ENCODE measurements at places on chromosomes 4 and X.
A peak's percentile ranks its signal among the peaks of the same experiment; 100 is the strongest.

DNA sequence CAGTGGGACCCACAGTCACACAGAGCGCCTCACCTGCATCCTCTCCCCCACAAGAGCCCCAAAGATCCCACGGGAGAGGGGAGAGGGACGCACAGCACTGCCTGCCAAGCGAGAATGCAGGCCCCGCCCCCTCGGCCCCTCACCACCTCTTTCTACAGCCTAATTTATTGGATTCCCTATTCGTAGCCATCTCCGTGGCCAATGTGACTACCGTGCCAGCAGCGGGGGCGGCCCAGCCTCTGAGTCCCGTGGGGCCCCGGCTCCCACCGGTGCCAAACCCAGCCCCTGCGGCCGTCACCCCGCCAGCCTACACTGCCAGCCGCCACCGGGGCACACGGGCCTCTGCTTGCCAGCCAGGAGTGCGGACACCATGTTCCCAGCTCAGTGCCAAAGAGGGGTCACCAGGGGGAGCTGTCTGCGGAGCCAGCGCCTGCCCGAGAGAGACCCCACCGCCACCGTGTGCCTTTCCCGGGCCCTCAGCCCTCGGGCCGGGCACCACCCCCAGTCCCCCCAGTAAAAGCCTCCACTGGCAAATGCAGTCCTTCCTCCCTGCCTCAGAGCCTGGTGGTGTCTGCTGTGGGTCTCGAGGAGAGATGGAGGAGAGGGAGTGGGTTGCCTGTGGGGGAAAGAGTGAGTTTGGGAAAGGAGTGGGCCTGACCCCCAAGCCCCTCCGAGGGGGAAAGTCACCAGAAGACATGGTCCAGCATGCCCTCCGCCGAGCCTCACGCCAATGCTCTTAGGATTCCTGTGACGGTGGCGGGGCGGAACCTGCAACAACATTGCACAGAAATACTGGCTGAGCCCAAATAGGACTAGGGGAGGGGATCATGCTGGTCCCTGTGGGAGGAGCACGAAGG lies 19.6 kb upstream of the PLXNB3 start:
- no peak for DNase-seq
- no peaks in the 10 kb centered on the region for H3K36me3 ChIP-seq
- no peak overlapping the region for H3K27ac ChIP-seq
- peak overlapping the region; percentile 10 for H3K4me3 ChIP-seq

DNA sequence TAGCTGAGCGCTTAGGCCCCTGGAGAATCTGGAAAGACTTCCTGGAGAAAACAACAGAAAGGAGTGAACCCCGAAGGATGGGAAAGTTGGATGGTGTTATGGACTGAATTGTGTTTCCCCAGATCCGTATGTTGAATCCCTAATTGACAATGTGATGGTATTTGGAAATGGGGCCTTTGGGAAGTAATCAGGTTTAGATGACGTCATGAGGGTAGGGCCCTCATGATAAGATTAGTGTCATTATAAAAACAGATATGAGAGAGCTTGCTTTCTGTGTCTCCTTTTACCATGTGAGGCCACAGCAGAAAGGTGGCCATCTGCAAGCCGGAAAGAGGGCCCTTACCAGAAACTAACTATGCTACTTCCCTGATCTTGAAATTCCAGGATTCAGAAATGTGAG lies 159.5 kb downstream of the QDPR start:
- no peak overlapping the region for H3K27ac ChIP-seq
- no peaks in the 10 kb centered on the region for H3K4me1 ChIP-seq
- H3K4me3 ChIP-seq = no peak overlapping the region
- H3K27me3 ChIP-seq = no peaks in the 10 kb centered on the region

GRCh38 chrX:123603491-123603890 lies 129.4 kb downstream of the THOC2 start:
- H3K4me1 ChIP-seq = no peaks in the 10 kb centered on the region
- no peak for DNase-seq
- no peak overlapping the region for H3K27ac ChIP-seq
- no peaks in the 10 kb centered on the region for H3K36me3 ChIP-seq
- no peaks in the 10 kb centered on the region for H3K27me3 ChIP-seq

- no peak overlapping the region for H3K27ac ChIP-seq
- no peak overlapping the region for H3K4me3 ChIP-seq
- H3K36me3 ChIP-seq = no peaks in the 10 kb centered on the region
- H3K27me3 ChIP-seq = no peaks in the 10 kb centered on the region
- H3K4me1 ChIP-seq = peaks cover 10% of the 10 kb centered on the region
- DNase-seq = peak; percentile 97
These were observed 31.0 kb upstream of the SLC25A4 start for GRCh38 chr4:185112104-185112503.

GRCh38 chr4:38177035-38177546 lies 216.9 kb downstream of the PTTG2 start:
- H3K27ac ChIP-seq = no peak overlapping the region
- no peaks in the 10 kb centered on the region for H3K27me3 ChIP-seq
- H3K36me3 ChIP-seq = no peaks in the 10 kb centered on the region
- H3K4me3 ChIP-seq = no peak overlapping the region

DNA sequence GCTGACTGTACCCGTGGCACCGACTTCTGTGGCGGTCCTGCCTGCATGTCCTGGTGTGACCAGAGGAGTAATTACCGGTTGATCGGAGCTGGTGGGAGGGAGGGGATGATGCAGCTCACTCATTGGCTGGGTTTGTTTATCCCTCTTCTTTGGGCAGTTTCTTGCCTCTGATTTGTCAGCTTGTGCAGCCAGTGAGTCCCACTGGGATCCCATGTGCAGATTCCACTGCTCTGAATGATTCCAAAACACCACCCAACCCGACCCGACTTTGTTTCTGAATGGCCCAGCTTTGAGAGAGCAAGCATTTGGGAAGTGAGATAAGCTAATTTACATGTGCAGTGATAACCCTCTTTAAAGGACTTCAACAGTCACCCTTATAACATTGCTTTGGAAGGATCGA lies 13.8 kb downstream of the FHDC1 start:
- H3K4me3 ChIP-seq = no peak overlapping the region
- H3K36me3 ChIP-seq = no peaks in the 10 kb centered on the region
- H3K27ac ChIP-seq = no peak overlapping the region
- peaks cover 3% of the 10 kb centered on the region for H3K27me3 ChIP-seq
- no peak for DNase-seq
- peaks cover 2% of the 10 kb centered on the region for H3K4me1 ChIP-seq

GRCh38 chr4:3312362-3312761 lies 19.5 kb downstream of the RGS12 start:
- no peak overlapping the region for H3K4me3 ChIP-seq
- H3K27me3 ChIP-seq = no peaks in the 10 kb centered on the region
- H3K36me3 ChIP-seq = peaks cover 2% of the 10 kb centered on the region

DNA sequence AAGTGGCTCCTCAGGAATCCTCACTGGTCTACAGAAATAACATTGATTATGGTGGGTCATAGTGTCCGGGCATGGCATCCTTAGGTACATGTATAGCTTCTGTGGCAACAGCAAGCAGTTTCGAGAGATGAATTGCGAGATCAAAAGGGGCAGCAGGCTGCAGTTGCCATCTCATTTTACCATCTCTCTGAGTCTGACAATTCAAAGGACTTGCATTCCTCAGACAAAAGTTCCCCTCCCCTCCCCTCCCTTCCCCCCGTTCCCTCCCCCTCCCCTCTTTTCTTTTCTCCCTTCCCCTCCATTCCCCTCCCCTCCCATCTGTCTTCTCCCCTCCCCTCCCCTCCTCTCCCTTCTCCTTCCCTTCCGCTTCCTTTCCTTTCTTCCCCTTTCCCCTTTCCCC lies 70.2 kb downstream of the MTNR1A start:
- H3K4me3 ChIP-seq = no peak overlapping the region
- no peaks in the 10 kb centered on the region for H3K27me3 ChIP-seq
- H3K4me1 ChIP-seq = peaks cover 3% of the 10 kb centered on the region
- no peak for DNase-seq
- H3K36me3 ChIP-seq = no peaks in the 10 kb centered on the region

DNA sequence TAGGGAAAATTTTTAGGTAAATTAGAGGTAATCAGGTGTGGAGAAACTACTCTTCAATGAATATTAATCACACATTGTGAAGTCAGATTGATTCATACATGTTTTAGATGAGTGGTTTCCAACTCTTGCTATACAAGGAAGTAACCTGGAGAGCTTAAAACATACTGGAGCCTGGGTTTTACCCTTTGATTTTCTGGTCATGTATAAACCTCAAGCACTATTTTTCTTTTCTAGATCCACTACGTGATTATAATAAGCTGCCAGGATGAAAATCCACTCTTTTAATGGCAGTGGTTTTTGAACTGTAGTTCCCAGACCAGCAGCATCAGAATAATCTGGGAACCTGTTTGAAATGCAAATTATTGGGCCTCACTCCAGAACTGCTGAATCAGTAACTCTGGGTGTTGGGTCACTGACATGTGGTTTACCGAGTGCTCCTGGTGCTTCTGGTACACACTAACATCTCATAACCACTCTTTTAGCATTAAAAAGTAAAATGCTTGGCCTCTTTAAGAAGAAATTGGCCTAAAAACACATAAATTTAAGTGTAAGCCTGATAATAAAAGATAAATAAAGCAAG lies 63.4 kb downstream of the DCAF12L1 start:
- no peak overlapping the region for H3K27ac ChIP-seq
- no peaks in the 10 kb centered on the region for H3K36me3 ChIP-seq
- H3K27me3 ChIP-seq = no peaks in the 10 kb centered on the region
- no peak overlapping the region for H3K4me3 ChIP-seq

GRCh38 chr4:11343536-11343935 lies 85.2 kb downstream of the HS3ST1 start:
- no peaks in the 10 kb centered on the region for H3K27me3 ChIP-seq
- no peaks in the 10 kb centered on the region for H3K4me1 ChIP-seq
- H3K27ac ChIP-seq = no peak overlapping the region
- no peak overlapping the region for H3K4me3 ChIP-seq
- no peaks in the 10 kb centered on the region for H3K36me3 ChIP-seq
- DNase-seq = no peak

DNA sequence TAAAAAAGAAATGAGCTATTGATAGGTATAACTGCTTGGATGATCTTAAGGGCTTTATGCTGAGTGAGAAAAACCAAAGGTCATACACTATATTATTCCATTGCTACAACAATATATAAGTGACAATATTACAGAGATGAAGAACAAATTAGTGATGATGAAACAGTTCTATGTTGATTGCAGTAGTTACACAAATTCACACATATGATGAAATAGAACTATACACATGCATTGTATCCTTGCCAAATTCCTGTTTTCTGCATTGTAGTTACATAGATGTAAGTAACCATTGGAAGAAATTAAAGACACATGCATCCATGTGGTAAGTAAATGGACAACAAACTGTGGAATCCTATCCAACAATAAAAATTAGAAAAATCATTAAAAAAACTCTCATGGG lies 76.5 kb downstream of the CENPC start:
- H3K4me3 ChIP-seq = no peak overlapping the region
- no peaks in the 10 kb centered on the region for H3K27me3 ChIP-seq
- H3K4me1 ChIP-seq = no peaks in the 10 kb centered on the region
- H3K27ac ChIP-seq = no peak overlapping the region

All from fibroblast of lung (primary cell).